ENCODE measurements at places on chromosomes 5 and 9. TPM values are rescaled to one million over a fixed set of nuclear protein-coding genes. Genes with fewer than 3 reads are reported as not detected.

Gene SMIM33
- polyA plus RNA-seq: not detected

Gene THG1L
- 12.8 TPM for polyA plus RNA-seq

Gene FOXI1
- not detected for polyA plus RNA-seq

Gene WDR38
- not detected for polyA plus RNA-seq

Gene LCN2
- polyA plus RNA-seq: not detected

Gene GLT6D1
- not detected for polyA plus RNA-seq

Gene CDKN2B
- 8.2 TPM for polyA plus RNA-seq

Gene UBAC1
- polyA plus RNA-seq: 33.9 TPM

DNA sequence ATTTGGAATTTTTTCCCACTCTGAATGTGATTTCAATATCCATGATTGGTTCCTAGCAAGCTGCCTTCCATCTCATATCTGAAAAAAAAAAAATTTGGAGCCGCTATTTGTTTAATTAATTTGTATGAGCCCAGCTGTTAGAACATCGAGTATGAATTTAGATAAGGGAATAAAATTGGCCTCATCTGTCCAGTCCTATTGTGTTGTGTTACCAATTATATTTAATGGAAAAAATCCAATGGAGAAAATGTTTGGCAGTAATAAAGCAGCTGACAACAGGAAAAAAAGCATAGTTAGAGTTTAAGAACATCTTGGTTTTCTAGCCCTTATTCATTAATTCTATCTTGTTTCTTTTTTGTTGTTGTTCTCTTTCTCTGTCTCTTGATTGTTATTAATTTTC lies 735.6 kb upstream of the RIOK2 start:
- no peak for DNase-seq

GRCh38 chr5:113223315-113223714 lies 211.5 kb downstream of the TSSK1B start:
- DNase-seq: no peak

- DNase-seq: no peak
Observed at GRCh38 chr5:53183880-53184279, 74.3 kb upstream of the MOCS2 start.

DNA sequence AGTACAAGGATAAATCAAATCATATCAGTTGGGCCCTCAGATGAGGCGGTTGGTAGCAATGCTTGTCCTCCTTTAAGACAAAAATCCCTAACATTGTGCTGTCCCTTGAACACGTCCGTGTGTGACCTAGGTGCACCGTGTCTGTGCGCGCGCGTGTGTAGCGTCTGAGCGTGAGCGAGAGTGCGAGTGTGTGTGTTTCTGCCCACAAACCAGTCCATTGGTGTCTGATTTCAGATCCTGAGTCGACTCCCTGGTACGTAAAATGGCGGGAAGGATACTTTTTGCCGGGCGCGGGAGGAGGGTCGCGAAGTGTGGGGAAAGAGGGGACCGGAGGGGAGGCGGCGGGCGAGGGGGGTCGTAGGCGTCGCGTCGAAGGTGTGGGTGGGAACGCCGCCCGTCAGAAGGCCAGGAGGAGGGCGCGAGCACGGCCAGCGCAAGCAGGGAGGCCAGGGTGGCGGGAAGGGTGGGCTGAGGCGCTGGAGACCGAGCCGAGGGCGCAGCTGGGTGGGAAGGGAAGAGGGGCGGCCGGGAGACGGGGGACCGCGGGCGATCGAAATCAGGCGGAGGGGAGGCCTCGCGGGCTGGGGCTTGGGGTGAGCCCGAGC lies 8.9 kb downstream of the OTP start:
- no peak for DNase-seq

DNA sequence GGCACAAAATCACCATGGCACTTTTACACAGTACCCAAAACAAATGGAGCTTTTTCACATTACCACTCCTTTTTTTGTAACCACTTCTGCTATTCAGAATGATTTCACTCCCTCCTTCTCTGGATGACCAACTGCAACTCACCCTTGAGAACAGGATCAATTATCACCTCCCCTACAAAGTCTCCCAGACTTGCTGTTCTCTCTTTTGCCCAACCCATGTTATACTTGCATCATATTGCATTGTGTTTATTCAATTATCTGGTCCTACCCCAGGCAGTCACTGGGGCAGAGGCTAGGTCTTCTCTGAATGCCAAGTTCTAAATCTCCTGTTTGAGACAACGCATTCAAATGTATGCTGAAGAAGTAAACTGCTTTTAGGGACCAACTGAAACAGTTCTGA lies 96.0 kb downstream of the GPR21 start:
- no peak for DNase-seq

GRCh38 chr5:176810081-176810597 lies at the start of gene UNC5A:
Gene UNC5A, plus strand, starts transcription at chr5:176810559. Its CDS starts 192 bp downstream, at chr5:176810751.
- peak; percentile 17 for DNase-seq

DNA sequence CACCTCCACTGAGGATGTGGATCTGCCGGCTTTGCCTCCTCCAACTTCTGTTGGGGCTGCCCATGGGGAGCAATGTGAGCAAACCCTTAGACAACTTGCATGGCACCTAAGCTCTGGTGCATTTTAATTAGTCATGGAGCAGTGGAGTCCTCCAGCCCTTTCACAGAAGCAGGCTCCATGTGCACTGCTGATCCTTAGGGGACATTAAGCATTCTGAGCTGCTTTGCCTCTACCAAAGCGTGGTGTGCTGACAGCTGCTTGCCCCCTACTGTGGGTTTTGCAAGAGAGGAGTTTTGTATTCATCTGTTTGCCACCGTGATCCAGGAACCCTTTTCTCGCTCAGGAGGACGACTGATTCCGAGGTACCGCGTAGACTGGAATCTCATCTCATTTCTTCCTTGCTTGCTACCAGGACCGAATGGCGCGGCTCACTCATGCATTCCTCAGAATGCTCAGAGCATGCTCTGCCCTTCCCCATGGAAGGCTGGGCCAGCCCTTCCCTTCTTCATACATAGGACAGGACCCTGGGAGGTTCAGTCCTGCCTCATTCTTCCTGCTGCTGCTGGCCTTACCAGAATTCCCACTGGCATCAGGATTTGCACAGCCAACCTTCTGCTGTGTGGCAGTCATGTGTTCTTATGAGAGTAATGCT lies 432.5 kb downstream of the GADD45G start:
- no peak for DNase-seq

- DNase-seq: no peak
Observed at GRCh38 chr9:3510796-3511195, 15.0 kb downstream of the RFX3 start.

- peak; percentile 29 for DNase-seq
Observed at GRCh38 chr5:120568711-120569110, 104.6 kb downstream of the PRR16 start.

- DNase-seq: peak; percentile 2
Observed at GRCh38 chr9:2691626-2692025, 25.7 kb upstream of the KCNV2 start.

GRCh38 chr5:172113036-172113435 lies 75.0 kb downstream of the STK10 start:
- DNase-seq: no peak

DNA sequence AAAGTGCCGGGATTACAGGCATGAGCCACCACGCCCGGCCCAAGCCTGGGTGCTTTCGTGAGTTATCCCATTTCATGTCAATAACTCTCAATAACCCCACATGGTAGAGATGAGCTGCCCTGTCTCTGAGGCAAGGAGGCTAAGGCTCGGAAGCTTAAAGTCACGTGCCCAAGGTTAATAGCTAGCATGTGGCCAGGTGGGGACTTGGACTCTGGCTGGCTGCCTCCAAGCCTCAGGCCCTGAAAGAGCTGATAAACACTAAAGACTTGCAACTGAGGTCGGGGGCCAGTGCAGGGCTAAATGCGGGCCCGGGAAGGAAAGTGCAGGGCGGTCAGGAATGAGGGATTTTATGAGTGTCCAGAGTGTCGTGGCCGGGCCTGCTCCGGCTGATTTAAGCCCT lies 30.9 kb upstream of the BARHL1 start:
- DNase-seq: no peak

DNA sequence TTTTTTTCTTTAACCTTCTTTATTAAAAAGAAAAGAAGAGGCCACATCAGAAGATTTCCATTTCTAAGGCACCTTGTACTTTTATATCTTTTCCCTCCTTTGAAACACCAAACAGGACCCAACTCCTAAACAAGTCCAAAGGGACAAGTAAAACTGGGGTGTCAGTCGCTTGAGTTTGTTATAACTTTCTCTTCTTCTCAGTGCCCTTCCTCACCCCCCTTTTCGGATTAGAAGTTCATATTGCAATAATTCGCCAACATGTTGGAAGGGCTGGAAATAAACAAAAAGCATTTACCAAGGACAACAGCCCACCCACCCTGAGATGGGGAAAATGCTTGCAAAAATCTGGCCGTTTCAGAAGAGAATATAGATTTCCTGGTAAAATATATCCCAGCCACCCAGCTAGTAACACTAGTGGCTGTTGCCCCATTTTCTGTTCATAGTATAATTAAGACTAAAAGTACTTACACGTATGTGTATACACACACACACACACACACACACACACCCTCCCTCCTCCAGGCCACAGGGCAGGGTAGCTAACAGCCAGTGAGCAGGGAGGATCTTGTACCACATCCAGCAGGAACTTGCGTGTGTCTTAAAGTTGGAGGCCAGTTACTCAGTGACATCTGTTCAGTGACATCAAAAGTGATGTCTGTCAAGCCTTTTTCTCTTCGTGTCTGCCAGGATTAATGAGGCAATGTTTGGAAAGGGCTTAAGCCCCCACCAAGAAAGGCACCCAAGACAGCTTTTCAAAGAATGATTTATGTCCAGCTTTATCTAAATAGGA lies 149.1 kb upstream of the KLF4 start:
- peak; percentile 77 for DNase-seq

GRCh38 chr5:10645146-10645545 lies 81.3 kb downstream of the ANKRD33B start:
- no peak for DNase-seq

DNA sequence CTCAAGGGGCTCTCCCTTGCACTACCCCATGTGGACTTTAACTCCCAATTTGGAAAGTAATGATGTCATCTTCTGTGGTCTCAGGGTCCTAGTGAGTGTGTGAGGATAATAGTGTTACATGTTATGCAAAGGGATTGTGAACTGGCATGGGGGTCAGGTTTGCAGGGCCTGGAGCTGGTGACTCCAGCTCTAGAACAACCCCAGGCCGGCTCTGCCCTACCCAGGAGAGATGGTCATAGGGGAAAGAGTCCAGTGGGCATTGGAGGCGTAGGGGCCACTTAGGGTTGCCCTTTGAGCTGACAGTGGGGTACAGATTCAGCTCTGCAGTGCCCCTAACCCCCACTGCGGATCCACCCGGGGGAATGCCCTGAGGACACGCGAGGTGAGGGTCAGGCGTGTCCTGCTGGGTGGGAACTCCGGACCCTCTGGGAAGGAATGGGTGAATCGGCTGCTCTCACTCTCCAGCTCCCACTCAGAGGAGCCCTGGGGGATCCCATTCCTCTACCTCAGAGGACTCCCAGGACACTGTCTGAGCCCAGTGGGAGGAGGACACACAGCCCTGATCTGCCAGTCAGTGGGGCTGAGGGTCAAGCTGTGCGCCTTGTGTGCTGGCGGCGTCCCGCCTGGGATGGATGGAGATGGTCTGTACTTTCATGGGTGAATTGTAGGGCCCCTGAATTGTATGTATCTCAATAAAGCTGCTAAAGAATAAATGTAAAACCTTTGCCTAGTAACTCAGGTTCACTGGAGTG lies 2.5 kb upstream of the NKD2 start:
- no peak for DNase-seq

- peak; percentile 100 for DNase-seq
Observed at GRCh38 chr5:38871790-38872551, 26.2 kb downstream of the OSMR start.

DNA sequence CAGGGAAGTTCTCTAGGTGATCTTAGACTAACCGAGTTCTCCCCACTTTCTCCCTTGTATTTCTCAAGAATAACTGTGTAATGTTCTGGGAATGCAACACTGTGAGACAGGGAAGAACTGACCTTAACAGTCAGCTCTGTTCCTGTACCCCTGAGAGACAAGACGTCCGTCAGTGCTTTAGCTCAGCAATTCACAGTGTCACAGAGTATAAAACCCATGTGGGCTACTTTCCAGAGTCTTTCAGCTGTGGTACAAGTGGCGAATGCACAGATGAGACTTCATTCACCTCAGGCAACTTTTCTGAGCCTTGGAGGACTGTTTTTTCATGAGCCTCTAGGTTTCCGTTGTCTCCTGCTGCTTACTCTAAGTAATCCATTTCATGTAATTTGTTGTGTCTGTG lies 458.8 kb downstream of the SPATA31D1 start:
- no peak for DNase-seq

- DNase-seq: peak; percentile 34
Observed at GRCh38 chr5:132841305-132841704, 10.9 kb upstream of the SHROOM1 start.

DNA sequence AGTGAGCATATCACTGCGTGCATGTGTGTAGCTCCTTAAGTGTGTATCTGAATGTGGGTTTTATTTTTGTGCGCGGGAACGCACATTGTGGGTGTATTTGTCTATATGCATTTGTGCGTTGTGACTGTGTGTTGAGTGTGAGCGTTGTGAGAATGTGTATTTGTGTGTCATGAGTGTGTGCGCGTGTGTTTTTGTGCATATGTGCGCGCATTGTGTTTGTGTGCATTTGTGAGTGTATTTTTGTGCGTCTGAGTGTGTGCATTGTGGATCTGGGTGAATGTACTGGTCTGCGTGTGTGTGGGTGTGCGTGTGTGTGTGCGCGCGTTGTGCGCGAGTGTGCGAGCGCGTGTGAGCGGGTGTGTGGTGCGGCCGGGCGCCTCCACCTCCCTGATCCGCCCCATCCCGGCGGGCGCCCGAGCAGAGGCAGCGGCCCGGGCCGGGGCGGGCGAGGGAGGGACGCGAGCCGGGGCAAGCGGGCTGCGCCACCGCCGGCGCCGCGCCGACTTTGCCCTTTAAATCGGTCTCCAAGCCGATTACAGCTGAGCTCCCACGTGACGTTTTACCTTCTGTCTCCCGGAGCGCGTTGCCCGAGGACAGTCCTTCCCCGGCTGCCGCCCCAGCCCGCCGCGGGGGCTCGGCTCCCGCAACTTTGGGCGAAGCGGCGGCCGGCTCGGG lies at the start of gene RASGRF2:
RASGRF2 (plus strand) TSS at position 596 of the 675 bp plus-strand sequence. CDS start 376 bp downstream, outside the sequence.
- peak; percentile 44 for DNase-seq

DNA sequence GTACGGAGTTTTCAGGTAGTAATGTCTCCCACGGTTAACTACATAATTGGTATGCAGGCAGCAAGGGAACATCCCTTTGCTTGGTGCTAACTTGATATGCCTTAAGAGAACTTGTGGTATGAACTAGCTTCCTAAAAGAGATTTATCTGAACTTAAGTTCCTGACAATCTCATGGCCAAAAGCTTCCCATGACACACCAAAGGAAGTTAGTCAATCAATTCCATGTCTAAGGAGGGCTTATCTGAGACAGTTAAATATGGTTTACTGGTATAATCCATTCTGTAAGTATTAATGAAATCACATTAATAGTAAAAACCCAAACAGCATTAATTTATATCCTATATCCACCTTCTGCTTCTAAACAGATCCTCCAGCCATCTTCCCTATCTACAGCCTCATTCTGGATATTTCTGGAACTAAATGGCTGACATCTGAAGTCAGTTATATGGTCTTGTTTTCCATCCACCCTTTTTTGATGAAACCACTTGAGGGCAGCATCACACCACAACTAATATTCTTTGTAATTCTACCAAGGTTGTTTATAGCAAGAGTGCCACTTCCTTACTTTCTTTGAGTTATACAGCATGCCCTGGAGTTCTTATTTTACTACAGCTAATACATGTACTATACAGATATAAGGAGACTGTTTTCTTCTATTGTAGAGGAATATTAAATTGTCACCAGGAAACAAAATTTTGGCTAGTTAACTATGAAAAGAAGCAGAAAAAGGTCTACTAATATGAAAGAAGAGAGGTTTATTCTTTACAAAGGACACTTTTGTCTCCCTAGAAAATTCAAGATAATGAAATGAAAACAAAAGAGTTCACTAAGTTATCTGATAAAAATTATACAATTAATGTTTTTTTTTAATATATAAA lies 34.7 kb downstream of the SHOC1 start:
- peak; percentile 91 for DNase-seq

GRCh38 chr9:125896404-125896803 lies 149.2 kb downstream of the PBX3 start:
- DNase-seq: no peak
